Thyroid gland (tissue), 4 donors: ENCODE measurements at places on chromosomes 2 and 18. TPM values are rescaled to one million over a fixed set of nuclear protein-coding genes. Genes with fewer than 3 reads are reported as not detected.

Gene QPCT
- 5.4 TPM for total RNA-seq

GRCh38 chr18:23972453-23972852 lies 42.1 kb upstream of the TTC39C start:
- DNase-seq = no peak

DNA sequence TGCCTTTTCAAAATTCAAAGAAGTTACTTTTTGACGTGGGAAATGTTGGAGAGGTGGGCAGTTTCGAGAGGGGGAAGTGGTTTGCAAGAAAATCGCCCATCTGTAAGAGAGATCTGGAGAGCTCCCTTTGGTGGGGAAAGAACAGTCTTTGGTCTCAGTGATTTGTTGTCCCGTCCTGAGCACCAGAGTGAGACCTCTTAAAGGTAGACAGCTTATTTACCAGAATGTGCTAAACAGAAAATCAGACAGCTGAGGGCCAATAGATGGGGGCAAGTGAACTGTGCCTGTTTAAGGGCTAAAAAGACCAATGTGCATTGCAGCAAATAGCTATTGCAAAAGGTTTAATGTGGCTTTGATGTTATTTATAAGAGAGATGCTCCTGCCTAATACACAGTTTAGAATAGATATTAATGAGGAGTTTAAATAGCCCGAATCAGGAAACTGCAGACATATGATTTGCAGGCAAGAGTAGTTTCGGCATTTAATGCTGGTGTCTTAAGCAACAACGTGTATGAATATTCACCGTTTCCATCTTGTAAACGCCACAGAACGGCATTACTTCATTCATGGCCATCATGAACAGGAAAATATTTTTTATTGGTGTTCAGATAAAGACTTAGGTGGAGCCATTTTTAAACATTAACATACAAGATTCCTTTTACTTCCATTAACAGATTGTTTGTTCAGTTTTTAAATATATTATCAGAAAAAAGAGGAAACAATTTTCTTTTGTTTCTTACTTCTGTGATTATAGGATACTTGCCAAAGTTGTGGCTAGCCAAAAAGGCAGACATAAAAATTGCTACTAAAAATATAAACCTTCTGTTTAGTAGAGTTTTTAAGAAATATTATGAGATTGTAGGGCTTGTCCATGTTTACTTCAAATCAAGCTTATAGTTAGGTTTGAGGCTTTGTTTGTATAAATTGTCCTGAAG lies 29.6 kb downstream of the ARHGAP15 start:
- no peak for DNase-seq

GRCh38 chr2:98806236-98806697 lies 75.3 kb upstream of the MGAT4A start:
- peak; percentile 98 for DNase-seq

DNA sequence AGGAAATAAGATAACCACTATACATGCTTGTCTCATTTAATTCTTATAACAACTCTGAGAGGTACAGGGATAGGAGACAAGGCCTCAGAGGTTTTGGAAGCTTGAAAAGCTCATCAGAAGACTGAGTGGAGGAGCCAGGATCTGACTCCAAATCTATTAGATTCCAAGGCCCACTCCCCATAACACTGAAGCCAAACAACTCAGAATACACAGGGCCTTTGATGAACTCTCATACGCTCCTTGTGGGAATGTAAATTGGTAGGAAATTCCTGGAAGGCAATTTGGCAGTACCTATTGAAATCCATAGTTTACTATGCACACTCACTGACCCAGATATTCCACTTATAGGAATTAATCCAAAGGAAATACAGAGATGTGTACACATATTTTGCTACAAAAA lies 27.9 kb downstream of the WIPF1 start:
- no peak for DNase-seq

Gene TSPYL6
- not detected for total RNA-seq

DNA sequence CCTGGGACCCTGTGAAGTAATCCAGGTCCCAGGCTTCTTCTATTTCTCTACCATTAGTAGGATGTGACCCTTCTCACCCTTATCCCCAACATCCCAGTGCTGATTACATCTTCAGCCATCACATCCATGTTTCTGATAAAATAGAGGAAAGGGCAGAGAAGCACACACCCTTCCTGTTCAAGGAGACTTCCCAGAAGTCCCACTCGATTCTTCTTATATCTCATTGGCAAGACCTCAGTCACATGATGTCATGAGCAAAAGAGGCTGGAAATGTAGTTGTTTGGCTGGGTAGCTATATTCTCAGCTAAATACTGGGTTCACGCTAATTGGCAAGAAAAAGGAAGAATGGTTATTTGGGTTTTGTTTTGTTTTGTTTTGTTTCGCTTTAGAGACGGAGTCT lies 8.0 kb upstream of the XRCC5 start:
- DNase-seq = no peak

DNA sequence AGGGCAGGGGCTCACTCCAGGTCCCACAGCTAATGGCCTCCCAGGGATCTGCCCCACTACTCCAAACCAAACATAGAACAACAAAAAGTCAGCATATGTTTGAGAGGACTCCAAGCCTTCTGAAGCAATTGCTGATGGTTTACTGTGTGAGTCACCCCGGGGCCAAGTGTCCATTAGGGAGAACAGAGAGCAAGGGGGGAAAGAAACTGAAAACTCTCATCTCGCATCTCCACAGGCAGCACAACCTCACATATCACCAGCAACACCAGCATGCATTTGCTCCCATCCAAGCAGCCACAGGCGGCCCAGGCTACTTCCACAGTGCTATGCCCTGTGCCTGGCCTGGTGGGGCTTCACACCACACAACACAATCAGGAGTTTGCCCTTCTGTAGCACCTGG lies 39.1 kb downstream of the CYRIA start:
- peak; percentile 69 for DNase-seq

DNA sequence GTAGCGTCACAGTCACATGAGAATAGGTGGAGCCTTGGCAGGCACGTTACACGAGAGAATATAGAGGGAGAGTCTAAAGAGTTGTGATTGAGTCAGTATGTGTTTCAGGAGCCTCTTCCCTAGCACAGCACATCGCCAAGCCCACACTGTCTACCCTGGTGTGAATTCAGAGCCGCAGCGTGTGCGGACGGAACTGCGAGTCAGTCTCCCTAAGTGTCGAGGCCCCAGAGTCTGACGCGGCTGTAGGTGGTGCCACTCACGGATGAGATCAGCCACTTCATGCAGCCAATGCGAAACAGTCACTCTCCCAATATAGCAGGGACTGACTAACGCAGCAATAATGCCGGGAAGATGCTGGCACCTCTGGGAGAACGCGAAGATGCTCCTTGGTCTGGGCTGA lies 587.3 kb upstream of the ID2 start:
- DNase-seq = no peak

- DNase-seq = no peak
Measured at GRCh38 chr2:54954158-54954557, 96.1 kb downstream of the RTN4 start.

- DNase-seq = no peak
Measured at GRCh38 chr2:236628256-236628901, 58.8 kb downstream of the ACKR3 start.

Gene INPP4A
- 18.9 TPM for total RNA-seq

- no peak for DNase-seq
Measured at GRCh38 chr18:8717011-8717770, 11.8 kb downstream of the MTCL1 start.

DNA sequence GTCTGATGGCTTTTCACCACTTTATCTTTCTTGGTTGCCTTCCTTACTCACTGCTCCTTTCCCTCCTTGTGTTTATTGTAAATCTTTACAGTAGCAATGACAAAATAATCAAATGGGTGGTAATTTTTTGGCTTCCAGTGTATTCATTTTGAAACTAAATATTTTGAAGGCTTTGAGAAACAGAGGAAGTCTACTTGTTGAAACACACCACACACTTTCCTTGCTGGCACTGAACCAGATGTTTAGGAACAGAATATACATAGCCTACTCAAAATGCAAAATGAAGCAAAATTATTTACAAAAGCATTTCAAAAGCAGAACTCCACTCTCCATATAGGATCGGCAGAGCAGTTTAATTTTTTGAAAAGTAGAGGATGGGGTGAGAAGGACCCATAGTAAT lies 189.8 kb downstream of the LTBP1 start:
- no peak for DNase-seq

Gene MDH1
- 178 TPM for total RNA-seq

- DNase-seq = no peak
Measured at GRCh38 chr2:144596073-144596871, 76.4 kb upstream of the ZEB2 start.

DNA sequence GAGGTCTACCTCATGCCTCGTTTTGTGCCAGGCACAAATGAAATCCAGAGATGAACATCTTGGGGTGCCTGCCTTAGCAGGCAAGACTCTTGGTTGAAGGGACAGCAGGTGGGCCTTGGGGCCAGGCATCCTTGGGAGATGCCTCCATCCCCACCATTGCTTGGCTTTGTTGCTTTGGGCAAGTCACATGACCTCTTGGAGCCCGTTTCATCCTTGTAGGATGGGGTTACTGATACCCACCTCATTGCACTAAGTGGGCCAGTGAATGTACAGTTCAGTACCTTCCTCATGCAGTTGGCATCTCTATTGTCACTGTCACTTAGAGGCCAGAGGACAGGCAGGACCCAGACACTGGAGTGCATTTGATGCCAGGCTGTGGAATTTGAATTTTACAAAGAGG lies 195.5 kb downstream of the LDLRAD4 start:
- DNase-seq = no peak

GRCh38 chr2:18455236-18455862 lies 105.1 kb downstream of the RDH14 start:
- DNase-seq = no peak

- no peak for DNase-seq
Measured at GRCh38 chr18:51400721-51401120, 203.2 kb upstream of the MEX3C start.

DNA sequence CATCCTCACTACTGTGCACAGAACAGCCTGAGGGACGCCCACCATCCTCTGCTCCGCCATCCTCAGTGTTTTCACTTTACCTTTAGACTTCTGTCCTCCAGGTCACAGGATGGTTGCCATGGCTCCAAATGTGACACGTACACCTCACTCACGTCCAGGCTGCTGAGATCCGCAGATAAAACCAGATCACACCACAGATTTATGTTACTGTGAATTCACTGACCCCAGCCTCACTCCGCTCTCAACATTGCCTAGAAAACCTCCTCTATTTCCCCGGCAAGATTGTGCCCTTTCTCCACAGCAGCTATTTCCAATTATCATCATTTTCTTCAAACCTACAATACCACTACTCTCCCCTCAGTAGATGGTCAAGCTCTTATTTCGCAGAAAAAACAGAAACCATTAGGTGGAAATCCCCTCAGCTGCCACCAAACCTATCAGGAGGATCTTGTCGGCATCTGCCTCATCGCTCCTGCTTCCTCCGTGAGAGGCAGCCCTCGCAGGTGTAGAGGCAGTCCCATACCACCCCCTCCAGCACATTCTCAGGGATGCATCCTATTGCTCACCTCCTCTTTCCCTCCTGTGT lies 49.8 kb upstream of the SLC1A4 start:
- no peak for DNase-seq

- DNase-seq = no peak
Measured at GRCh38 chr2:219965287-219966194, 338.1 kb downstream of the SLC4A3 start.

DNA sequence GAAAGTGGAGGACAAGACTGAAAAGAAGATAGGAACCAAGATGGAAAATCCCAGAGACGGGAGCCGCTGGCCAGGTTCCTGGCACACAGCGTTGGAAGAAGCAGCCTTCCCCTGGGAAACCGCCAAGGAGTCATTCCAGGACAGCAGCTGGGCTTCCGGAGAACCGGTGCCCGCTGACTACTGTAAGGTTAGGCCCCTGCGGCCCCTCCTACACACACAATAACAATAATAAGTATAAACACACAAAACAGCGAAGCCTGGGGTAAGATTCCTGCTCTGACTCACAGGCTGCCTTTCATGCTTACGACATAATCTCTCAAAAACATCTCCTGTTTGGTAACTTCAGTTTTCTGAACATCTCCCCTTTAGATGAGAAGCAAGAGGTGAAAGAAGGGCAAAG lies 28.1 kb upstream of the MYCN start:
- peak; percentile 81 for DNase-seq

GRCh38 chr2:166792808-166793207 lies 95.5 kb upstream of the XIRP2 start:
- no peak for DNase-seq

DNA sequence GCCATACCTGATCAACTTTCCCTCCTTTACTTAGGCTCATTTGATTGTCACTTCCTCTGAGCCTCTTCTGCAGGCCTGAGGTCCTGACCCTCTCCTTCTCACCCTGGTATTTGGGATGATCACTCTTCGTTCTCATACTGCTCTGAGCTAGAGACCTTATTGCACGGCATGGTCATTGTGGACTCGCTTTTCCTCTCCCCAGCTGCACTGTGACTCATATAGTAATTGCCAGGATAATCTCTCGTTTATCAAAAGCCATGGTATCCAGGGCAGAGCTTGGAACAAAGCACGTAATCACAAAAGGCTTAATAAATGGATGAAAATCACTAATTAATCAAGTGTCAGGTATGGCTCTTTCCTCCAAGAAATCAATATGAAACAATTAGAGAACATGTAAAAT lies 40.9 kb upstream of the TRIB2 start:
- DNase-seq = no peak

Gene ABCG5
- not detected for total RNA-seq

Gene UGT1A7
- not detected for total RNA-seq

DNA sequence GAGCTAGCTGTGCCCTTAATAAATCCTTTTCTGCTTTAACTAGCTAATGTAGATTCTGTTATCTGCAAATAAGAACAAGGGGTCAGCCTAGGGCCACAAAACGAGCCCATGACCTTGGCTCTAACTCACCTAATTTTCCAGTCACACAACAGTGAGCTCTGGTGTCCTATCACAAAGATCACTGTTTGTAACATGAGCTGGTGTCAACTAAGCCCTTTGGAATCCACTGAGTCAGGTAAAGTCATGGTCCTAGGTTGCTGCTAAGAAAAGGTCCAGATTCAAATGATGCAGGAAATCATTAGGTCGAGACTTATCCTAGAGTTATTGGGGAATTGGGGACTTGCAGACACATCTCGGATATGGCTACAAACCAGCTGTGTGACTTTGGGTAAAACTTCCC lies 49.9 kb downstream of the ST8SIA5 start:
- no peak for DNase-seq

DNA sequence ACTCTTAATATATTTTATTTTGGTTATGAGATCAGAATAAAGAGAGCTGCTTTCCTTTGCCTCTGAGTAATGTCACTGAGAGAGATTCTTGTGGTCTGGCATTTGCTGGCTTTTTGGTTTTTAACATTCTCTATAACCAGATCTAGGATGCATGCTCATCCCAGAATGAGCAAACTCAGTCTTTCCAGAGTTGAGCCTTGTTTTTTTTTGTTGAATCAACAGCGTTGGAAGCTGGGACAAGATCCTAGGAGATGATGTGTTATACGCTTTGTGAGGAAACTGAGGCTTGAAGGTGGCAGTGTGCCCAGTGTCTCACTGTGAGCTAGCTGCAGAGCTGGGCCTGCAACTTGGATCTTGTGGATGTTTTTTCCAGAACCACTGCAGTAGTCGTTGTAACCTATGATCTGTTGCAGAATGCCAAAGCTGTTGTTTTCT lies 19.5 kb downstream of the MYO1B start:
- no peak for DNase-seq

Gene SLC5A7
- total RNA-seq = not detected

- DNase-seq = no peak
Measured at GRCh38 chr2:229815342-229815741, 101.0 kb upstream of the DNER start.
